ENCODE measurements at places on chromosomes 16 and 17. TPM values are rescaled to one million over a fixed set of nuclear protein-coding genes. Genes with fewer than 3 reads are reported as not detected.

DNA sequence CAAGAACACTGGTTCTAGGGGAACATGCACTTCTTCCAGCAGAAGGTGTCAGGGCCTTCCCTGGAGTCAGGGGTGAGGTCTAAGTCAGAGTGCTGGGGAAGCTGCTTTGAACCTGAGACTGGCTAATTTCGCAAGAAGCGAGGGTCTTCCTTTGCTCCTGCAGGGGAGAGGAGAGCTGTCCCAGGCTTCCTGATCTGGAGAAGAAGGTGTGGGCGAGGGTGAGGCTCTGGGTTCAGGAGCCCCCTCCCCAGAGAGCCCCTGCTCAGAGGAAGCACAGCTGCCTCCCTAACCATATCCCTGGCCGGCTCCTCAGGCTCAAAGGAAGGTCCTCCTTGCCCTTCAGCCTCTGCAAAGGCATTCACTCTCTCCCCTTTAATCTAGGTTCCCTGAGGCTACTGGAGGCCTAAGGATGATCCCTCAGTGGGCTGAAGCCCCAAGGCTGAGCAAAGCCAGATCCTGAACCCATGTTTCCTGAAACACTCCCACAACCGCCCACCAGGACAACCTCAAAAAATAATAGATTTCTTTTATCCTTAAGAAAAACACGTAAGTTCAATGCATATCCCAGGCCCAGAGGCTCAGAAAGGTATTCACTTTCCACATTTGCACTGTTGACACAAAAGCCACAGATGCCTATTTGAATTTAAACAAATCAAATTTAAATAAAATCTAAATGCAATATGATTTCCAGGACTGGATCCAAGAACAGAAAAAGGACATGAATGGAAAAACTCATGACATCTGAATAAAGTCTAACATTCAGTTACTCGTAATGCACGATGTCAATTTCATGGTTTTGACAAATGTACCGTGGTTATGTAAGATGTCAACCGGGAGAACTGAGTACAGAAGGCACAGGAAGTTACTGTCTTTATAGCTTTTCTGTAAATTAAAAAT lies 71.5 kb upstream of the RCVRN start:
- no peaks in the 10 kb centered on the region for H3K36me3 ChIP-seq
- no peak for DNase-seq
- no peak overlapping the region for H3K27ac ChIP-seq
- no peaks in the 10 kb centered on the region for H3K27me3 ChIP-seq
- H3K4me1 ChIP-seq, result peaks cover 2% of the 10 kb centered on the region

DNA sequence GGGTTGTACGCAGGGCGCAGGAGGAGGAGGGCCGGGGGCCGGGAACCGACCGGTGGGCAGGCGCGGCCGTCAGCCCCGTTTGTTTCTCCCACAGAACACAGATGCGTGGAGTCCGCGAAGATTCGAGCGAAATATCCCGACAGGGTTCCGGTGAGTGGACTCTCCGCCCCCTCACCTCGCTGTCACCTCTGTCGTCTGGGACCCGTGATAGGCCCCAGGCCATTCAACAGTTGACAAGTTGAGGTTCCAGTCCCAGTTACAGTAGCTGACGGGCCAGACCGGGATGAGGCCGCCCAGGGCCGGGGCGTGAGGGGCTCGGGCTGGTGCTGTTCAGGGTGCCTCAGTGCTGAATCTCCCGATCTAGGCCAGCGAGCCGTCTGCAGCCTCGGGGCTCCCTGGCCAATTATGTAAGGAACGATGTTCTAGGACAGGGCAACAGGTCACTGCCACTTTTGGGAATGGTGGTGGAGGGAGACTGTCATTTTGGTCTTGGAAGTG lies 628 bp downstream of the GABARAPL2 start:
- H3K27ac ChIP-seq, result no peak overlapping the region
- peak overlapping the region; percentile 94 for H3K4me3 ChIP-seq

DNA sequence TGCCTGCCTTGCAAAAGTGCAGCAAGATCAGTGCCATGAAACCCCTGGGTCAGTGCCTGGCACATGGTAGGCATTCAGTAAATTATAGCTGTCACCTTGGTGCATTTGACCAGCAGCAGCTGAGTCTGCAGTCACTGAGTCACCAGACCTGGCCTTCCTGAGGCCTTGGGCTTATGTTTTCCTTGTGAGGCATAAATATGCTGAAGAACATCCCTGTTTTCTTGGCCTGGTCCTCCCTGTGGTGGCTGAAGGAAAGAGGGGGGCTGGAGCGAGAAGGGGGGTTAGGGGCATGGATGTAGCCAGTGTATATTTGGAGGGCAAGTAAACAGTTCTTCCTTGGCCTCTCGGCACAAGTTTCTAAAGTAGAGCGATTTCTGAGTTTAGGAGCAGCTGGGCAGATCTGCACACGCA lies 26.5 kb downstream of the EPN2 start:
- DNase-seq, result no peak
- no peaks in the 10 kb centered on the region for H3K4me1 ChIP-seq
- H3K27me3 ChIP-seq, result no peaks in the 10 kb centered on the region
- no peak overlapping the region for H3K4me3 ChIP-seq
- no peaks in the 10 kb centered on the region for H3K36me3 ChIP-seq

DNA sequence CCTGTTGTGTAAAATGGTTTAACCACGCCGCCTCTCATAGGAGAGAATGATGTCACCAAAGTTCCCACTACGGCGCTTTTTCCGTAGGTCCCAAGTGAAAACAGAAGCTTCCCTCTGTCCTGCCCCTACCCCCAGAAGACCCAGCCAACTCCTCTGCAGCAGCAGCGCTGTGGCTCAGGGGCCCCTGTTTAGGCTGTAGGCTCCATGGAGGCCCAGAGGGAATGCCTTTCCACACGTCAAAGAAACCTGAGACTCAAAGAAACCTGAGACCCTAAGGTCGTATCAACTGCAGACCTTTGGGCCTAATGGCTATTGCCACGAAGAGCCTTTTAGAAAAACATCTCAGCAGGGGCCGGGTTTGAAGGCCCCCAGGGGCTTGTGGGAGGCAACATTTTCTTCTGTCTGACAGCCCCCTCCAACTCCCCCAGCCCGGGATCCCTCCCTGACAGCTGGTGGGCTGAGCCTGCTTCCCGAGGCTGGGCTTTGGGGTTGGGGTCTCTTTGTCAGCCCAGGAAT lies 43.1 kb upstream of the MEAK7 start:
- no peaks in the 10 kb centered on the region for H3K36me3 ChIP-seq
- H3K27me3 ChIP-seq, result peaks cover 3% of the 10 kb centered on the region
- H3K4me3 ChIP-seq, result peak overlapping the region; percentile 14
- H3K4me1 ChIP-seq, result peaks cover 23% of the 10 kb centered on the region
- no peak overlapping the region for H3K27ac ChIP-seq
- peak; percentile 58 for DNase-seq

DNA sequence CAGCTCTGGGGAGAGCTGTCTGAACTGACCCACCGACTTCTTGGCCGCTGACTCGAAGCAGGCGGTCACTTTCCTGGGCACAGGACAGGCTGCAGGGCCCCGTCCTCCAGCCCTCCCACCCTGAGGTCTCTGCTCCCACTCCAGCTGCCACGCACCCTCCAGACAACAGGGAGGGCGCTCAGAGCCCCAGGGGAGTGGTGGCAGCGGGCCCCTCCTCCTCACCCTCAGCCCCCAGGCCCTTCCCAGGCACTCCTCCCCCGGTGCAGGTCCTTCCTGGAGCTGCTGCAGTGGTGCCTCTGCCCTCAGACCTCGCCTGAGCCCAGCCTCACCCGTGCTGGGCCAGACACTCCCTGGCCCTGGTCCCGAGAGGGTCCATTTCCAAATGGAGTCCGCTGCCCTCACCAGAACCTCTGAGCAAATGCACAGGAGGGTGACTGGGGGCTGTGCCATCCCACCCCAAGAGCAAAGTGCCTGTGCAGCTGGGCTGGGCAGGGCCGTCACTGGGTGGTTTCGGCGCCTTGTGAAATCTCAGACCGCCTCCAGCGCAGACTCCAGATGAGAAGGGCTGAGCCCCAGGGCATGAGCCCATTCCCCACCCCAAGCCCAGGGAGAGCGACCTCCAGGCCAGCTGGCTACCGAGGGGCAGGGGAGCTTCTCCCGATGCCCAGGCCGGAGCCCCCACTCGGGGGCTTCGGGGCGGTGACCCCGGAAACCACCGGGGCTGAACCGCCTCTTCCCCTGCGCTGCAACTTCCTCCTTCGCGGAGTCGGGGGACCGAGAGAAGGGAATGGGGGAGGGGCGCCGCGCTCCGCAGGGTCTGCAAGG lies 717 bp downstream of the CYBA start:
- H3K27ac ChIP-seq, result no peak overlapping the region
- no peak for DNase-seq
- peak overlapping the region; percentile 75 for H3K4me3 ChIP-seq
- peaks cover 4% of the 10 kb centered on the region for H3K36me3 ChIP-seq

GRCh38 chr16:46832757-46833459 lies 1.9 kb upstream of the C16orf87 start:
- DNase-seq, result no peak
- H3K4me3 ChIP-seq, result no peak overlapping the region
- no peaks in the 10 kb centered on the region for H3K4me1 ChIP-seq
- H3K36me3 ChIP-seq, result no peaks in the 10 kb centered on the region
- no peaks in the 10 kb centered on the region for H3K27me3 ChIP-seq

- H3K36me3 ChIP-seq, result no peaks in the 10 kb centered on the region
- H3K4me1 ChIP-seq, result peaks cover 4% of the 10 kb centered on the region
- no peak overlapping the region for H3K4me3 ChIP-seq
- no peak for DNase-seq
- no peak overlapping the region for H3K27ac ChIP-seq
Measured at GRCh38 chr16:17414916-17415315, 55.8 kb downstream of the XYLT1 start.

DNA sequence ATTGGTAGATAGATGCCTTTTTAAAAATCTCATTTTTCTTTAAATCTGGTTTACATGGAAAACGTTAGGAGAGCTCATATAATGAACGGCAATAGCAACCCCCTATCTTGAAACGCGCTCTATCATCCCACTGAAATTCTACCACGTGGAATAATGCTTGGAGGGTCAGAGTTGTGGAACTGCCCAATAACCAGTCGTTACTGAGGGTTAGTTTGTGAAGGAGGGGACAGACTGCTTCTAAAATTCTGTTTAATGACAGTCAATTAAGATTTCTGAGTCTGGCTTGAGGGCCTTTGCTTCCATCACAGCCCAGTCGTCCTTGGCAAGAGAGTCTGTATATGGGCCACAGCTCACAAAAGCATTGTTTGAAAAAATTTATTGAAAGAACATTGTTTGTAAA lies 482 bp downstream of the IRF8 start:
- peaks cover 37% of the 10 kb centered on the region for H3K27me3 ChIP-seq
- no peaks in the 10 kb centered on the region for H3K36me3 ChIP-seq
- H3K4me3 ChIP-seq, result peak overlapping the region; percentile 63
- no peak for DNase-seq
- no peak overlapping the region for H3K27ac ChIP-seq
- no peaks in the 10 kb centered on the region for H3K4me1 ChIP-seq

GRCh38 chr17:75289832-75290337 lies 652 bp upstream of the SLC25A19 start:
- no peaks in the 10 kb centered on the region for H3K27me3 ChIP-seq
- H3K36me3 ChIP-seq, result peaks cover 3% of the 10 kb centered on the region
- no peak for DNase-seq
- H3K4me1 ChIP-seq, result no peaks in the 10 kb centered on the region
- H3K27ac ChIP-seq, result no peak overlapping the region

- no peaks in the 10 kb centered on the region for H3K4me1 ChIP-seq
- no peak overlapping the region for H3K4me3 ChIP-seq
- H3K36me3 ChIP-seq, result no peaks in the 10 kb centered on the region
- DNase-seq, result no peak
- no peak overlapping the region for H3K27ac ChIP-seq
- H3K27me3 ChIP-seq, result no peaks in the 10 kb centered on the region
Measured at GRCh38 chr16:87437911-87438610, 45.9 kb downstream of the MAP1LC3B start.

- H3K4me3 ChIP-seq, result no peak overlapping the region
- H3K36me3 ChIP-seq, result no peaks in the 10 kb centered on the region
- H3K27me3 ChIP-seq, result no peaks in the 10 kb centered on the region
- DNase-seq, result no peak
Measured at GRCh38 chr17:46152423-46152822, 40.8 kb downstream of the KANSL1 start.

DNA sequence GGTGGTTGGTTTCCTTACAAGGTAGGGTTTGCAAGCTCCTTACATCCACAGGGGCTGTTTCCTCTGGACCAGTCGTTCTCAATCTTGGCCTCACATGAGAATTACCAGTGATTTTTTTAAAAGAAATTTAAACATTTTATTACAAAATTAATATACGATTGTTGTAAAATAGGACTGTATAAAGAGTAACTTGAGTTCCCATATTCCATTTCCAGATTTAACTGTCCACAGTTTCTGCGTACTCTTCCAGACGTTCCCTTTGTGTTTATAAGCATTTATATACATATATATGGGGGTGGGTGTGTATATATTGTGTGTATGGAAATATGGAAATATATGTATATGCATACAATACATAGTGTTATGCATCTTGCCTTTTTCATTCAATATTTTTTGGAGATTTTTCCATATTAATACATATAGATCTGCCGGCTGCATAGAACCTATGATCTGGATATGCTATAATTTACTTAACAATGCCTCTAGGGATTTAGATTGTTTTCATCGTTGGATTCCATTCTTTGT lies 31.5 kb downstream of the HLF start:
- H3K4me1 ChIP-seq, result no peaks in the 10 kb centered on the region
- no peaks in the 10 kb centered on the region for H3K27me3 ChIP-seq
- DNase-seq, result no peak
- H3K36me3 ChIP-seq, result no peaks in the 10 kb centered on the region
- no peak overlapping the region for H3K27ac ChIP-seq

- H3K27ac ChIP-seq, result no peak overlapping the region
- no peaks in the 10 kb centered on the region for H3K36me3 ChIP-seq
- H3K4me3 ChIP-seq, result no peak overlapping the region
- no peaks in the 10 kb centered on the region for H3K4me1 ChIP-seq
- no peak for DNase-seq
- no peaks in the 10 kb centered on the region for H3K27me3 ChIP-seq
Measured at GRCh38 chr17:82985428-82985805, 94.0 kb upstream of the METRNL start.

DNA sequence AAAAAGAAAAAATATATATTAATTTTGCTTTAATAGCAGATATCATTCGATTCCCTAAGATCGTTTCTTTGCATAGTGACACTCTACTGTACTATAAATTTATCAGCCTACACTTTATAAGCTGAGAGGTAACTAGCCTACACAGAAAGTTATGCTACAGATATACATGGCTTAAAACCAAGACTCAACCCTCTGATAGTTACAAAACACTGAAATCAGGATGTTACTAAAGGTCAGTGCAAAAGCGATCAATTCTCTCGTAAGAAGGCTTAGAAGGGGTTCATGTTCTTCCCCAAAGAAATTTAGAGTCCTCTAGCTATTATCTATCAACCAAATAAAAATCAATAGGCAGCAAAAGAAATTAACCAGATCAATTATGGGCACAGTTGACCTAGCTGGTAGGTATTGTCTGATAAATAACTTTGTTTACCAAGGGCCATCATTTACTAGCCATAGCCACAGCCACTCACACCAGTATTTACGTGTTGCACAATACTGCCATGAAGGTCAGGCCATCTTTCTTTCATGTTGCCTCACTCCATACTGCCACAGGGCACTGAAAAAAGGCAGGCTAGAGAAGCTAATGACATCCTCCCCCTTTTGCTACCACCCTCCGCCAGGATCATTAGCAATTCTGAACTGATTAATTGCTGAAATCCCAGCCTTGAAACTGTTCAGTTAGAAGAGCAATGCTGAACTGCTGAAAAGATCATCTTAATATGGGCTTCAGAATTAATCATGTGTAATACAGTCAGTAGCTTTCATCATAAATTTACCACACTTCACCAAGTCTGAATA lies 43.7 kb downstream of the RND2 start:
- H3K27me3 ChIP-seq, result no peaks in the 10 kb centered on the region
- no peak overlapping the region for H3K27ac ChIP-seq
- DNase-seq, result no peak
- no peak overlapping the region for H3K4me3 ChIP-seq
- H3K36me3 ChIP-seq, result peaks cover 2% of the 10 kb centered on the region

The RPH3AL gene
- 5.6 TPM for total RNA-seq

The KRTAP2-3 gene
- not detected for total RNA-seq

The RNU2-1 gene
- total RNA-seq, result 2,656 TPM

The TMEM11 gene
- 33.3 TPM for total RNA-seq

The FUS gene
- 686 TPM for total RNA-seq

All from H1 (cell line).